SK-N-SH treated with all-trans-retinoic acid at 6 μM for 48 hours (cell line): ENCODE measurements at places on chromosomes 3 and 15.

GRCh38 chr15:61037031-61037430, 192.1 kb downstream of the RORA start:
- no peak for ATAC-seq

- ATAC-seq, result no peak
Observed at GRCh38 chr15:57015897-57016296, 97.5 kb downstream of the TCF12 start.

DNA sequence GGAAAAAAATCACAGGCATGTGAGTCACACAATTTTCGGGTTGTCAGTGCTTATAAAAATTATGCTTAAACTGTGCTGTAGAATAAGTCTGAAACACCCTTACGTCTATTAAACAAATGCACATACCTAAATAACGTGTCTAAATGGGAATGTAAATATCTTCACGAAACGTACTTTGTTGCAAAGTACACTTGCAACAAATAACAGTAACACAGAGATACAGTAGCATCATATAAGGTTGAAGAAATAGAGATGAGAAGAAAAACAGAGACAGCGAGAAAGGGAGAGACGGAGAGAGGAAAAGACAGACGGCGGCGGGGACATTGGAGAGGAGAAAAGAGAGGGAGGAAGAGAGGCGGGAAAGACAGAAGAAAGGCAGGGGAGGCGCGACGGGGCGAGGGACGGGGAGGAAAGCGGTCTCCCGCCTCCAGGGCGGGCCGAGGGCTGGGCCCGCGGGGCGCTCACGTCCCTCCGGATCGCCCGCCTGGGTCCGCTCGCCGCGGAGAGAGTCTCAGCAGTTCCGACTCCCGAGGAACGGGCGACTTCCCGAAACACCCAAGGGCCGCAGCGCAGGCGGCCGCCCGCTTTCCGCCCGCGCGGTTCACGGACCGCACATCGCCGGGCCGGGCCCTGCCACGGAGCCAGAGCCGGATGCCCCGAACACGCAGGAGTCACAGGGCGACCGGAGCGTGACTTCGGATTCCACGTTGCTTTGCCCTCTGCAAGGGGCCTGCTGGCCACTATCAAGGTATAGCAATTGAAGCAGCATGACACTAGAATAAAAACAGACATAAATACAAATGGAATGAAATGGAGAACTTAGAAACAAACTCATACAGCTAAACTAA, 153.4 kb downstream of the LMLN start:
- peak; percentile 68 for ATAC-seq

- no peak for ATAC-seq
Observed at GRCh38 chr3:143507735-143508580, 340.3 kb downstream of the SLC9A9 start.

GRCh38 chr3:128895843-128896697, 16.6 kb downstream of the ACAD9 start:
- ATAC-seq, result no peak

DNA sequence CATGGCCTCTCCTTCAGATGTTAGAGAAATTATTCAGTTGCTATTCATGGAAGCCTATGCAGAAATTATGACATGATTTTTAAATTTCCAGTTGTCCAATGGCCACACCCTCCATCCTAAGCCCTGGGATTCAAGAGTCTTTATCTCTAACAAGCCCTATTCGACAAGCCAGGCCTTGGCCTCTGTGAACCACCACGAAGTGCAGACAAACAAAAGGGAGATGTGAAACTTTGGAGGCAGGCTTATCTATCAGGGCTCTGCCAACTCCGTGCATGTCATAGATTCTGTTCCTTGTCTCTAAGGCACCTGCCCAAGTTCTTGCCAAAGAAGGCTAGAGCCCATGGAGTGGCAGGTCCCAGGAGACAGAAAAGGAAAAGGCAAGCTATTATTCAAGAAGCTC, 212.4 kb upstream of the ADAMTS9 start:
- no peak for ATAC-seq

- no peak for ATAC-seq
Observed at GRCh38 chr3:168269001-168269400, 173.3 kb upstream of the GOLIM4 start.

- ATAC-seq, result no peak
Observed at GRCh38 chr3:186871403-186871924, 29.0 kb downstream of the ADIPOQ start.

DNA sequence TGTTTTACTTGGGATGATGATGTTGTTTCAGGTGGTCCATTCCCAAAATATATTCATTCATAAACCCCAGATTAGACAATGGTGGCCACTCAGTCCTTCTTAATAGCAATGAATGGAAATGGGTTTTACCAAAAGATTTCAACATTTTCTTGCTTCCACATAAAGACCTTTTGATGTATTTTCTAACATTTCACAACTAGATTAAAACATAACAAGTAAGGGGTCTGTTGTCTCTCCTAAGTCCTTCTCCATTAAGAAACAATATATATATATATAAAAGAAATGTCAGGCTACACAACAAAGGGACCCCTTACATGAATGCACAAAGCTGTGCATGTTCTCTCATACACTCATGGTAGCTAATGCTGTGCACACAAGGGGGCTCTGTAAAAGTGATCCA, 176.4 kb downstream of the ANXA2 start:
- ATAC-seq, result no peak

- peak; percentile 36; the same call in 1 of the 3 replicates for ATAC-seq
Observed at GRCh38 chr3:57743496-57743895, 12.6 kb upstream of the SLMAP start.

- peak; percentile 11; the same call in 2 of the 3 replicates for ATAC-seq
Observed at GRCh38 chr3:156685198-156685597, 10.8 kb downstream of the TIPARP start.

- no peak for ATAC-seq
Observed at GRCh38 chr15:62264196-62264595, 99.1 kb upstream of the C2CD4B start.

GRCh38 chr3:22117751-22118346, 366.8 kb upstream of the ZNF385D start:
- no peak for ATAC-seq

GRCh38 chr3:55285156-55285555, 201.9 kb downstream of the WNT5A start:
- ATAC-seq, result no peak

GRCh38 chr3:121781611-121782010, 32.1 kb upstream of the GOLGB1 start:
- ATAC-seq, result no peak

GRCh38 chr15:68816158-68816557, 4.5 kb downstream of the ANP32A start:
- no peak for ATAC-seq

- no peak for ATAC-seq
Observed at GRCh38 chr3:117128133-117128532, 418.6 kb downstream of the TUSC7 start.

GRCh38 chr3:32452009-32452408, 50.6 kb downstream of the CMTM6 start:
- no peak for ATAC-seq

- peak; percentile 71 for ATAC-seq
Observed at GRCh38 chr3:82055792-82056191, 294.3 kb upstream of the GBE1 start.

GRCh38 chr15:56820333-56820732, 87.0 kb upstream of the ZNF280D start:
- no peak for ATAC-seq

DNA sequence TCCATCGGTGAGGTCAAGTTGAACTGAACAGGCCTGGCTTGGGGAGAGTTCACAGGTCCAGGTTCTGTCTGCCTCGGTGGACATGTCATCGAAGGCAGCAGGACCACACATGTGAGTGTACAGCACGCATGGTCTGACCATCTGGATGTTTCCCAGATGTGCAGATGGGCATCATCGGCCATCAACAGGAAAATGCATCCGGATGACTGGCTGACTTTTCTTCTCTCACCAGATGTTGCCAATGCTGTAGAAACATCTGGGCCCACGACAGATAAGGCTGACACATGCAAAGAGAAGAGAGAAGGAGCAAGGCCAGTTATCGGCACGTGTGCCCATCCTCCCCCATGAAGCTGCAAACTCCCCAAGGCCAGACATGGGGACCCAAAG, 45.1 kb downstream of the NOX5 start:
- ATAC-seq, result no peak

GRCh38 chr3:37726525-37727290, 135.0 kb upstream of the CTDSPL start:
- peak; percentile 63 for ATAC-seq

DNA sequence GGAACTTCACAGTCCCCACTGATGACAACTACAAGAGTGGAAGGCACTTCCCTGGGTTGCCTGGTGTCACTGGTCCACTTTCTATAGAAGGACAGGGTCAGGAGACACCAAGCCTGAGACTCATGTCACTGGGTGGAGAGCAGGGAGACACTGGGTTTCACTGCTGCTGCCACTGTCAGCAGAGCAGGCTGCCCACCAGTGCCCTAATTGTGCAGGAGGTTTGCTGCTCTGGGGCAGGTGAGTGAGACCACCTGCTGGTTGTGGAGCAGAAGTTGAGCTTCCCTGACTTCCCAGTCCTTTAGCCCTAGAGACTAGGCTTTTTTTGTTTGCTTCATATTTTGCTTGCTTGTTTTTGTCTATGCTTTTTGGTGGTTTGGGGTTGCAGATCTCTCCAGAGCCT, 528.4 kb upstream of the RGMA start:
- ATAC-seq, result no peak

- no peak for ATAC-seq
Observed at GRCh38 chr3:178777718-178778411, 241.6 kb downstream of the KCNMB2 start.

GRCh38 chr15:67144609-67145311, 79.4 kb downstream of the SMAD3 start:
- no peak for ATAC-seq

DNA sequence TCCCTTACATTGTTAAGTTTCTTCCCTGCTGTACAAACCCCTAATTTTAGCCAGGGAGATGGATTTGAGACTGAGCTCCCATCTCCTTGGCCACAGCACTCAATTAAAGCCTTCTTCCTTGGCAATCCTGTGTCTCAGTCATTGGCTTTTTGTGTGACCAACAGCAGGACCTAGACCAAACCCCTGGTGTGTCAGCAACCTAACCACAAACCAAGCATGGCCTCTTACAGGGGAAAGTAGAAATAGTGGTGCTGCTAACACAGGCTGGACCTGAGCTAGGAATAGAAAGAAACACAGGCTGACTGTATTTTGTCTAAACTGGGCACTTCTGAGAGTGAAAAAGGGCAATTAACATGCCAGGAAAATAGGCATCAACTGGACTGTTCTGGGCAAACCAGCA, 37.9 kb downstream of the PPCDC start:
- no peak for ATAC-seq

DNA sequence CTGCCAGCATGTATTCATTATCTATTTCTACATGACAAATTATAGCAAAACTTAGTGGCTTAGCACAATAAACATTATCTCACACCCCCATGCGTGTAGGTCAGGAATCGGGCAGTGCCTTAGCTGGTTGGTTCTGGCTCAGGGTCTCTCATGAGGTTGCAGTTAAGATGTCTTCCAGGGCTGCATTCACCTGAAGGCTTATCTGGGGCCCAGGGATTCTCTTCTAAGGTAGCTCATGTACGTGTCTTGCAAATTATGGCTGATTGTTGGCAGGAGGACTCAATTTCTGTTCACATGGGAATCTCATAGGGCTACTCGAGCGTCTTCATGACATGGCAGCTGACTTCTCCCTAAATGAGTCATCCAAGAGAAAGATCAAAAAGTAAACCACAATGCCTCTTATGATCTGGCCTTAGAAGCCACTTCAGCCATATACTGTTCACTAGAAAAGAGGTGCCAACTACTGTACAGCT, 42.9 kb upstream of the TSC22D2 start:
- peak; percentile 22 for ATAC-seq

GRCh38 chr3:197511130-197511529, 44.6 kb downstream of the BDH1 start:
- peak; percentile 55 for ATAC-seq

GRCh38 chr3:43176666-43177065, 70.8 kb upstream of the POMGNT2 start:
- no peak; the same call in 2 of the 3 replicates for ATAC-seq

- ATAC-seq, result no peak
Observed at GRCh38 chr3:28226020-28226419, 15.4 kb upstream of the CMC1 start.

DNA sequence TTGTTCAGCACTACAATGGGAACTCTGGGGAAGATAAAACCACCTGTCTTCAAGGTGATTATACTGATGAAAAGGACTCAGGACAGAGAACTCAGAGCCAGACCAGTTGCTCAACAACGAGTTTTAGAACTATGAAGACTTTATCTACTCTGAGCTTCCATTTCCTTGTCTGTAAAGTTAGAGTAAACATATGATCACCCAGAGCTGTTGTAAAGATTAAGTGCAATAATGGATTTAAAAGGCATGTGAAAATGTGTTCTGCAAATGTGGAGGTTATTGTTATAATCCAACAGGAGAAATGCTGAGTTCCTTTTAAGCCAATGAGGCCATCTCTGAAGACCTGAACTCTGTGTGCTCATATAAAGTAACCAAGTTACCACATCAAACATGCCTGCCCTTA, 139.7 kb upstream of the CMC1 start:
- no peak for ATAC-seq

GRCh38 chr3:13119471-13120220, 46.4 kb upstream of the IQSEC1 start:
- ATAC-seq, result no peak

DNA sequence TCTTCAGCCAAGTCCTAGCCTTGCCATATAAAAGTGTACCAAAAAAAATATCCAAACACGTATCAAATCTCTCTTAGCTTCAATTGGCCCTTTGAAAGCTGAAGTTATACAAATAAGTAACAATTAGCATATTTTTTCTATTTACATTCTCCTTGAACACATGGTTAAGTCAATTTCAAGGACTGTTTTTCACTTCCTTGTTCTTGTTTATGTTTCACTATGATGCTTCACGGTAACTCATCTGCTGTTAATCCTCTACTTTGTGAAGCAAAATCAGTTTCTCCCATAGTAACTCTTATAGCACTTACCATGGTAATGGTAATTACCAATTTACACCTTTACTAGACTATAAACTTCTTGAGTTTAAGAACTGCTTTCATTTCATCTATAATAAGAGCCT, 10.6 kb upstream of the SPRED1 start:
- ATAC-seq, result no peak

- no peak for ATAC-seq
Observed at GRCh38 chr3:38576131-38576525, 73.4 kb downstream of the SCN5A start.

DNA sequence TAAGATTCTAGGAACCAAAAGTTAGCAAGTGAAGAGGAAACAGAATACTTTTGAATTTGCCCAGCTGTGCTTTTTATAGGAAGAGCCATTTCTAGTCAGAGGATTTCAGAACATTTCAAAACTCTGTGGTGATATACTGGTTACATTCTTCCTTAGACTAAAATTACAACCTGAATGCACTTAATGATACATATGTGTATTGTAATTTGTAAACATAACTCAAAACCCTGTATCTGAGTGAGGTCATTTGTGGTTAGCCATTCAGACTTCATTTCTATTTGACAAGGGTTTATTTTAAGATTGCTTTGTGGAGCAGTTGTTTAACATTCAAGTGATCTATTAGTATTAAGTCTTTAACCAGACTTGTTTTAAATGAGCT, 59.4 kb upstream of the TRIM71 start:
- ATAC-seq, result no peak
